ENCODE measurements at places on chromosomes 2 and 18.

DNA sequence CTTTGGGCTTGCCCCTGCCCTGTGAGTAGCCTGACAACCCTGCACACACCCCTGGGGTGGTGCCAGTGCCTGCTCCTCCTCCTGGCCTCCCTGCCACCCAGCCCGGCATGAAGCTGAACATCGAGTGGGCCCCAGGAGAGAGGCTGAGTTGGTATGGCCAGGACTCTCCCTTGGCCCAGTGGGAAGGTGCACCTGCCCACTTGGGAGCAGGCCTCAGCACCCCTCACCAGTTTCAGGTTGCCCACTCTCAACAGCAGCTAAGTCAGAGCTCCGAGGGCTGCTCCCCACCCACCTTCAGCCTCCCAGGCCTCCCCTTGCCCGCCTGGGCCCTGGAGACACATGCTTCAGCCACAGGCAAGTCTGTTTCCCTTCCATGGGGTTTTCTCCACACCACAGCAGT lies 203.1 kb downstream of the KLHL29 start:
- DNase-seq: no peak

DNA sequence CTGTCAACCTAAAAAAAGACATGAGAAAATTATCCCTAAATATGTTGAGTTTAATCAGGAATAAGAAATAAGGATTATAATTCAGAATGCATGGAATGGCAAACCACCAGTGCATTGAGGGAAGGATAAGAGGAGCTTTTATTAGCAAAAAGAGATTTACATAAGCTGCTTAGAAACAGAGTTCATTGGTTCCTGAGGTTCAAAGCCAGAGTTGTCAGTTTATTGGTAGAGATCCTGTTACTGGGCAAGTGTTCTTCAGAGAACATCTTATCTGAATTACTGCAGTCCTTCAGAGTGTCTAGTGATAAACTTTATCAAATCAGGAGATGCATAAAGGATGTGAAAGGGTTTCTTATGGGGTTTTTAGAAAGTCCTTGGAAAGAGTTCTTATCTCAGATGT lies 76.0 kb upstream of the MEX3C start:
- DNase-seq: peak; percentile 63

DNA sequence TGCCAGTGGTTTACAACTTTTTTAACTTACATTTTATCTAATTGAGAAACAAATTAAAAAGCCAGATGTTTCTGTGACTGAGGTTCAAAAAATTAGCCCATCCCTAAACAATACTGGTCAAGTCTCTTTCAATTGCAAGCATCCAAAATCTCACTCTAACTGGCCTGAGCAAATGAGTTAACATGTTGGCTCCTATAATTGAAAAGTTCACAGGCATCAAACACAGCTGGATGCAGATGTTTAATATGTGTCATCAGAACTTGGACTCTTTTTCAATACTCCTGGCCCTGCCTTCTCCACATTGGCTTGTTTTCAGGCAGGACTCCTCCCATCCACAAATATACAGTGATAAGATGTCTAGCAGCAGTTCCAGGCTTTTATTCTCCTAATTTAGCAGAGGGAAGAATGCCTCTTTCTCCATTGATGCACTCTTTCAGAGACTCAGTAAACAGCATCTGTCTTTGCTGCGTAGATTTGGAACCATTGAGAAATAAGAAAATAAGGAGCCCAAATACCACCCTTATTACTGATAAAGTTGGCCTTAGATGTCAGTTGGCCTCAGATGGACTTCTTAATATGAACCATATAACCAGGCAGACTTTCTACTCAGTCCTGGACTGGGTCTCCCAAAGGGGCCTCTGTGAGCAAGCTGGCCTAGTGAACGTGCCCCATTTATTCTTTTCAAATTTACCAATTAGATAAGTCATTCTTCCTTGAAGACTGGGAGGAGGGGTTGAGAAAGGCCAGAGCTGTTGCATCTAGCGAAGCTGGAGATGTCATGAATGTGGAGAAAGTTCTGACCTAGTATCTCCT lies 30.4 kb upstream of the FN1 start:
- DNase-seq: no peak

DNA sequence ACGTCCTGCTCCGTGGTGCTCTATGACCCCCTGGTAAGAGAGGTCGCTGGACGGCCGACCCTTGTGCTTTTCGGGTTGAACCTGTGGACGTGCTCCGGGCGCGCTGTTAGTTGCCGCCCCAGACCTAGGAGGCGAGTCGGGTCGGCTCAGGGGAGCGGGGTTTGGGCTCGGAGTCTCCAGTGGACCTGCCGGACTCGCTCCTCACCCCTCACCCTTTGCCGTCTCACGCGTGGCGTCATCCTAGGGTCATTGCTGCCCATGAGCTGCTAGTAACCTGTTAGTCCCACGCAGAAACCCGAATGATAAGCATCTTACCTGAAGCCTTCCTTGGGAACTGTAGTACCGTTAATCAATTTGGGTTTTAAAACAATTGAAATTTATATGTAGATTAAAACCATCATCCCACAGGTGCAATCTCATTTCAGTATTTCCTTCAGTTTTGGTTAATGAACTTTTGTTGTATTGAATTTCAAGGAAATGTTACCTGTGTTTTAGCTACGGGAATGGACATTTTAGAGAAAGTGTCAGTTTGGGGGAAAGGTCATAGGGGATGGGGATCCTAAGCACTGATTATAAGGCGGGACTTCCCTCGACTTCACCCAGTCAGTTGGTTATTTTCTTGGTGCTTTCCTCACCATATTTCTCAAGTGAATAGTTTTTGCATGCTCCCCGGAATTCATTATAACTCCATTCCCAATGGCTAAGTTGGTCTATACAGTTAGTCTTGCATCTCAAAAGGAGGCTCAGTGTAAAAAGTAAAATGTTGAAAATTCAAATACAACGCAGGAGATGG lies 536 bp downstream of the ELP2 start:
- DNase-seq: no peak

GRCh38 chr2:105864262-105864661 lies 119.5 kb downstream of the NCK2 start:
- no peak for DNase-seq

GRCh38 chr2:158732573-158733429 lies 62.3 kb upstream of the DAPL1 start:
- DNase-seq: no peak
